Lower lobe of right lung (tissue), 2 donors: ENCODE measurements at places on chromosomes 7 and 10. TPM values are rescaled to one million over a fixed set of nuclear protein-coding genes. Genes with fewer than 3 reads are reported as not detected.

Gene MYPN
- total RNA-seq = not detected

- H3K4me3 ChIP-seq = no peak overlapping the region
- H3K27me3 ChIP-seq = no peaks in the 10 kb centered on the region
- H3K27ac ChIP-seq = no peak overlapping the region
- no peaks in the 10 kb centered on the region for H3K36me3 ChIP-seq
- H3K4me1 ChIP-seq = no peaks in the 10 kb centered on the region
Observed at GRCh38 chr7:38154278-38154677, 23.8 kb upstream of the STARD3NL start.

Gene ZNF746
- total RNA-seq = 20.6 TPM

DNA sequence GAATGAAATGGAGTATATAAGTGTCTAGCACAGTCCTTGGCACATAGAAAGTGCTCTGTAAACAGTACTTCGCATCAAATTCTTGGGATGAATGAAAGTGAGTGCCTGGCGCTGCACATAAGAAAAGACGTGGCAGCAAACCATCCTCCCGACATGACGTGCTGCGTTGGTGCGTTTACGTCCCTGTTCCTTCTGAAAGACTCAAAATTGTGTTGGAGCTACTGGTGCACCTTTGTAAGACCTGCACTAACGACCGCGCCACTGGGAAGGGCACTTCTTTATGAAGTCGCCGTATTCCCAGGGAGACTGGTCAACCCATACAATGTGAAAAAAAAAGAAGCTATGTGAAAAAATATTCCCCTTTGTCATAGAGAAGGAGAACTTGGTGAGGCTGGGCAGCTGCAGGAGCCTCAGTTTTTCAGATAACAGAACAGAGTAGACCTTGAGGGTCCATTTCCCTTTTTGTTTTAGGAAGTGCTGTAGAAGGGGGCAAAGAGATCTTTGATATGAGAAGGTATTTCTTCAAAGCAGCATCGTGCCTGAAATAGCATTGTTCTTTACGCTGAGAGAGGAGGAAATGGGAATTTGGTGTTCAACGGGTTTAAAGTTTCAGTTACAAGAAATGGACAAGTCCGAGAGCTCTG lies 91.7 kb downstream of the PTPRE start:
- H3K27me3 ChIP-seq = no peaks in the 10 kb centered on the region
- no peak overlapping the region for H3K4me3 ChIP-seq
- peaks cover 39% of the 10 kb centered on the region for H3K4me1 ChIP-seq
- no peaks in the 10 kb centered on the region for H3K36me3 ChIP-seq
- DNase-seq = no peak

DNA sequence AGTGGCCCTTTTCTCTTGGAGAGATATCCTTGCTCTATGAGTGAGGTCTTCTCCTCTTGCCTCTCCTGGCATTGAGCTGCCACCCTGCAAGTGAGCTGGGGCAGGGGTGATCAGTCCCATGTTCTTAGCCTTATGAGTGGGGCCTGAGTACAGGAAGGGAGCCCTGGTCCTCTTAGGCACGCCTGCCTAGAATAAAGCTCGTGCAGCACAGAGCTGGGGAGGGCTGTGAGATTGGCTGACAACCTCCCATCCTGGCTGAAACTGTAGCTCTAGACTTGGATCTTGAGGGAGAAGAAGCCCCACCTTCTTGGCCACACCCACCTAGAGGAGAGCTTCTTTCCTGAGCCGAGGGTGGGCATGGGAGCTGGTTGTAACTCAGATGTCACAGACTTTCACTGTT lies 305.0 kb upstream of the ZNF32 start:
- H3K4me1 ChIP-seq = no peaks in the 10 kb centered on the region
- no peak for DNase-seq
- no peaks in the 10 kb centered on the region for H3K36me3 ChIP-seq
- H3K4me3 ChIP-seq = no peak overlapping the region
- no peaks in the 10 kb centered on the region for H3K27me3 ChIP-seq
- no peak overlapping the region for H3K27ac ChIP-seq

Gene IRF5
- total RNA-seq = 46.0 TPM

DNA sequence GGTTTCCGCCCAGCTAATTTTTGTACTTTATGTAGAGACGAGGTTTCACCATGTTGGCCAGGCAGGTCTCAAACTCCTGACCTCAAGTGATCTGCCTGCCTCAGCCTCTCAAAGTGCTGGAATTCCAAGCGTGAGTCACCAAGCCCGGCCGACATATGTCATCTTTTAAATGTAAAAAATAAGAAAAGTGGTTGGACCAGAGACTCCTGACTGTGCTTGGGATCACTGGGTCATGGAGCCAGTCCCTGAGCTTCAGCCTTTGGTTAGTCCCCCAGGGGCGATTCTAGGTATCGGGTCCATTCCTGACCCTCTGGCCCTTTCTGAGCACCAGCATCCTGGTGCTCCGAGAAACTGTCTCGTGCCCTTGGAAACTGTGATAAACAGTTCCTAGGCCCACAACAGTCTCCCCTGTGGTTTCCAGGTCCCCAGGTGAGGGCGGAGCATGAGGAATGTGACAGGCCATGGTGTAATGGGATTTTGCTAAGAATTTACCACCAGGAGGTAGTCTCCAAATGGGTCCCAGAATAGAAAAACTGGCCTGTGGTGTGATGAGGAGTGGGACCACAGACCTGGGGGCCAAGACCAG lies 32.8 kb downstream of the UBTD1 start:
- no peak overlapping the region for H3K4me3 ChIP-seq
- no peak overlapping the region for H3K27ac ChIP-seq
- no peaks in the 10 kb centered on the region for H3K27me3 ChIP-seq
- H3K4me1 ChIP-seq = no peaks in the 10 kb centered on the region
- DNase-seq = no peak

DNA sequence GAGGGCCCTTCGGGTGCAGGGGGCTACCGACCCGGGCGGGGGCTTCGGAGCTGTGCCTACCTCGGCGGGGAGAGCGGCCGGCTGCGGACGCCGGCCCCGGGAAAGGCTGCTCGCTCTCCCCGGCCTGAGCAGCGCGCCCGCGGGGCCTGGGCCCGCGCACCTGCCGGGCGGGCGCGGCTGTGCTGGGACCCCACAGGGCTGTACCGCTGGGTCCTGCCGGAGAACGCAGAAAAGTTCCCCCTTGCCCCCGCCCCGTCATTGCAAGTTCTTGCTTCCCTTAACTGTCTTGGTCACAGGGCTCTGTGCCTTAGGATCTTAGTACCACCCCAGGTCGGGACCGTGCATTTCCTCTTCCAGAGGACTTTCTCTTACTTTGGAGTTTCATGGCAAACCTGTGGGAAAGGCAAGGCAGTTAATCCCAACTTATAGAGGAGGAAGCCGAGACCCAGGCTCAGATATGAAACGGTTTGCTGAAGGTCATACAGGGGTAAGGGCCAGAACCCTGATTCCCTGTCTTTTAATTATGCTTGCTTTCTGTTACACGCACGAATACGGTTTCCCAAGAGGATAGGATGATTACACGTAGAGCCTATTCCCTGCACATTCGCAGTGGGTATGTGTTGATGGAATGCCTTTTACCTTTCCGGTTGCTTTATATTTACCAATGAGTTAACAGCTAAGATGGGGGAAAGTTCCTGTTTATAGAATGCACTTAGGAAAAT lies 652 bp downstream of the PCGF5 start:
- peaks cover 34% of the 10 kb centered on the region for H3K4me1 ChIP-seq
- peak overlapping the region; percentile 96 for H3K27ac ChIP-seq
- no peaks in the 10 kb centered on the region for H3K27me3 ChIP-seq
- no peaks in the 10 kb centered on the region for H3K36me3 ChIP-seq
- peak overlapping the region; percentile 86 for H3K4me3 ChIP-seq
- DNase-seq = peak; percentile 56

Gene RAMP3
- 183 TPM for total RNA-seq

DNA sequence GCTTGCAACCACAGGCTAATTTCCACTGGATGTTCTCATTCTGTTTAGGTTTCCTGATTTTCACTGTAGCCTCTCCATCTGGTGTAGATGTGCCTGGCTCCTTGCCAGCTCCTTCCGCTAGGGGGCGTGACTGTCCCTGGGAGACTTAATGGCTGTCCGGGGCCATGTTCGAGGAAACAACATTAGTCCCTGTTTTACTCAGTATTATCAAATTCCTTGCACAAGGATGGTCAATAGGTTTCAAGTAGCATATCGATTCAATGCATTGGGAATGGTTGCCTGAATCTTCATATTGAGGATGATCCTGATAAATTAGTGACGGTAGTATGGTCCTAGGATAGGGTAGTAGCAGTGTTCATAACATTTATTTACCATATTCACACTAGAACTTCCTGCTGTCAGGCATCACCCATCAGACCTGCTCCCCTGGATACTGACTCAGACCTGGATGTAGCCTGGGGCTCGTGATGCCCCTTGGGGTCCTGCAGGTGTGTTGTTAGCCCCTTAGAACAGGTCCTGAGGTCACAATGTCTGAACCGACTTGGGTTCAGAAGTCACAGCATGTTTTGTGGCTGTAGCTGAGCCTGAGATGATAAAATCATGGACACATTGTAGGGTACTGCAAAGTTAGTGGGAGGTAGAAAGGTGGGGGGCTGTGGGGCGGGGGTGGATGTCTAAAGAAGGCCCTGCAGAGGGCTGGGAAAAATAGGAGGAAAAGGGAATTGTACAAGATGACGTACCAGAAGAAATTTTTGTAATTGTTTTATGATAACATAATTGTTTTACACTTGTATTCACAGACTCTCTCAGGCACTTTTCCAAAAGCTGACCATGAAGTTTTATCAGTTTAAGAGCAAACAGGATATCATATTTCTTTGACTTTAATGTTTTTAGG lies 8.9 kb upstream of the EXOC6 start:
- no peaks in the 10 kb centered on the region for H3K36me3 ChIP-seq
- peaks cover under 1% of the 10 kb centered on the region for H3K4me1 ChIP-seq
- peak; percentile 79 for DNase-seq
- H3K27me3 ChIP-seq = no peaks in the 10 kb centered on the region

Gene EGFR
- 62.7 TPM for total RNA-seq

GRCh38 chr7:135731-136645 lies 56.4 kb upstream of the FAM20C start:
- no peak overlapping the region for H3K27ac ChIP-seq
- no peak overlapping the region for H3K4me3 ChIP-seq
- no peak for DNase-seq
- peaks cover 3% of the 10 kb centered on the region for H3K27me3 ChIP-seq
- peaks cover 6% of the 10 kb centered on the region for H3K4me1 ChIP-seq

- H3K4me1 ChIP-seq = peaks cover 19% of the 10 kb centered on the region
- no peaks in the 10 kb centered on the region for H3K27me3 ChIP-seq
Observed at GRCh38 chr10:77832238-77832637, 94.3 kb downstream of the DLG5 start.

DNA sequence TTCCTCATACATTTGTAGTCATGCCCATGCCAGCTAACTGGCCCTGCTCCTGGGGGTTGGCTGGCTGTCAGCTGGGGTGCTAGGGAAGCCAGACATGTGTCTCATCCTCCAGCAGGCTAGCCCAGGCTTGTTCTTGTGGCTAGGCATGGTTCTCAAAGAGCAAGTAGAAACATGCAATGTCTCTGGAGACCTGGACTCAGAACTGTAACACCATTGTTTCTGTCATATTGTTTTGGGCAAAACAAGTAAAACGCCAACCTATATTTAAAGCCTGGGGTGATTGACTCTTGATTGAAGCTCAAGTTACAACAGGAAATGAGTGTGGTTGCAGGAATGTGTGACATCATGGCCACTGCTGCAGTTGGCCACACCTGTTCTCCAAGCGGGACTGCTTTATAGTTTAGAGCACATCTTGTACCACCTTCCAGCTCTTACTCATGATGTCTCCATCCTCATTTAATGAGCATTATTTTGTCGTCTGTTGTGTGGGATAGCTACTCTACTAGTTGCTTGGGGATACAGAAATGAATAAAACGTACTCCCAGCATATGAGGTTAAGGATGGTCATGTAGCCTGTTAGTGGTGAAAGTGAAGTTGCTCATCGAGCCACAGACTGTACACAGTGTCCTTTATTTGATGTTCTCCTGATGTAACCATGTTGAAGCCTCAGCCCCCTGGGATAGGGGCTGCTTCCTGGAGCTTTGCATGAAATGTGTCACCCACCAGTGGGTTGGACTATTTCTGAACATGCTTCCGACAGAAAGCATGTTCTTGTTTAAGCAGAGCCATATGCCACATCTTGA lies 168.4 kb downstream of the SORCS3 start:
- no peak for DNase-seq
- H3K27ac ChIP-seq = no peak overlapping the region
- H3K36me3 ChIP-seq = no peaks in the 10 kb centered on the region
- no peaks in the 10 kb centered on the region for H3K4me1 ChIP-seq
- H3K27me3 ChIP-seq = no peaks in the 10 kb centered on the region

DNA sequence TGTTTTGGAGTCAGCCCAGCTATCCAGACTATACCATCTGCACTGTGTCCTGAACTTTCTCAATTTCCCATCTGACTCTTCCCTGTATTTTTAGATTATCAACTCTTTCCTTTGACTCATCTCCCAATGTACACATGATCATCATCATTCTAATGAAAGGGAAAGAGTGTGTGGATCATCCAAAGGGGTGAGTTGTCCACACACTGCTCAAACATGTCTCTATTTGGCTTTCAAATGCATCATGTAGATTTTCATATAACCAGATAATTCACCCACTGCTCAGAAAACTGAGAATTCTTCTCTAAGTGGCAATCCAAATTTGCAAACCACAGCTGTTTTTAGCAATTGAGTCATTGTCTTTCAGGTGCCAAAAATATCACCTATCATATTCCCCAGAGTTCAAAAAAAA lies 190.2 kb upstream of the HPS1 start:
- no peak for DNase-seq
- H3K4me1 ChIP-seq = no peaks in the 10 kb centered on the region
- H3K4me3 ChIP-seq = no peak overlapping the region
- no peaks in the 10 kb centered on the region for H3K36me3 ChIP-seq
- H3K27me3 ChIP-seq = no peaks in the 10 kb centered on the region

DNA sequence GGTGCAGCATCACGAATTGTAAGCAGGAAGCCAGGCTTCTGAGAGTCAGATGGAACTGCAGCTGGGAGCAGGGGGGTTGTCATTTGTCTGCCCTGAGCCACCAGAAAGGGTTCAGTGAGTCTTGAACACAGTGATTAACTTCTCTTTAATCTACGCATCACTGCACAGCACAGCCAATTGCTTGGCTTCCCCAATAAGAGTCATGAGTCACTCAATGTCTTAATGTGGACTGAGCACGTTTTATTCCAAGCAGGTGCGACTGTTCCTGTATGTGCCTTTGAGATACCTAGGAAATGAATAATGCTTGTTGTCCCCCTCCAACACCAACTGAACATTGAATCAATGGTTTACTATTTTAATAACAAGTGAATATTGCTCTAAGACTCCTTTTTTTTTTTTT lies 26.0 kb upstream of the PLEKHA1 start:
- H3K4me1 ChIP-seq = no peaks in the 10 kb centered on the region
- H3K27me3 ChIP-seq = no peaks in the 10 kb centered on the region
- DNase-seq = no peak
- no peak overlapping the region for H3K27ac ChIP-seq

DNA sequence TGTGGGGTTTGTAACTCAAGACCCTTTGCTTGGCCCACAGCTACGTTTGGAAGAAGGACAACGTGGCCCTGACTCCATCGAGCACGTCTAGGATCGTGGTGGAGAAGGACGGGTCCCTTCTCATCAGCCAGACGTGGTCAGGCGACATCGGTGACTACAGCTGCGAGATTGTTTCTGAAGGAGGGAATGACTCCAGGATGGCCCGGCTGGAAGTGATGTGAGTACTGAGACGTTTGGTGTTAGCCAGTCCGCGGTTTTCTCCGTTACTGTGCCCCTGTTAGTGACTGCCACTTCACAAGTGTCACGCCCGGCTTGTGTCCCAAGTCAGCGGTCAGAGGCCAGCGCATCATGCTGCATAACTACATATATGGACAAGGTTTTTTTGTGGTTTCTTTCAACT lies 673.3 kb downstream of the SDK1 start:
- H3K27me3 ChIP-seq = no peaks in the 10 kb centered on the region
- no peaks in the 10 kb centered on the region for H3K36me3 ChIP-seq
- H3K27ac ChIP-seq = no peak overlapping the region
- H3K4me3 ChIP-seq = no peak overlapping the region

GRCh38 chr10:34150103-34150502 lies 665.0 kb downstream of the PARD3 start:
- no peak overlapping the region for H3K4me3 ChIP-seq
- H3K4me1 ChIP-seq = no peaks in the 10 kb centered on the region
- no peaks in the 10 kb centered on the region for H3K36me3 ChIP-seq
- H3K27me3 ChIP-seq = no peaks in the 10 kb centered on the region
- DNase-seq = no peak
